NCI-H526 treated with DMSO at 0.1 percent for 48 hours (cell line): ENCODE measurements at places on chromosomes 6 and 20.

GRCh38 chr6:136720045-136720770 is 72.1 kb downstream of the MAP3K5 start:
- no peak for DNase-seq

DNA sequence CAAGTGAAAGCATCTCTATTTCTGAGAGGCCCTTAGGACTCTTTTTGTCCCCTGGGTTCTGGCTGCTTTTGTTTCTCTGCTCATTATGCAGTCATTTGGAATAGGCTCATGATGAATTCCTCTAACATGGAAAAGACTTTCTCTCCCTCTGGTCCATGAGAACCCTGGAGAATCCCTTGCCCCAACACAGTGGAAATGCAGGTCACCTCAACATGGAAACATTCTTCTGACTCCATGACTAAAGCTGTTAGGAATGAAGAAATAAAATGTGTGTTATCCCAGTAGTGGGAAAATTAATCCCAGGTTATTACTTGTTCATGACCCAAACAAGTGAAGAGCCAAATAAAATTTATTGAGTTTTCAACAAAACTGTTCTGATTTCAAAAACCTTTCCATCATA is 458.6 kb downstream of the EPM2A start:
- no peak for DNase-seq

DNA sequence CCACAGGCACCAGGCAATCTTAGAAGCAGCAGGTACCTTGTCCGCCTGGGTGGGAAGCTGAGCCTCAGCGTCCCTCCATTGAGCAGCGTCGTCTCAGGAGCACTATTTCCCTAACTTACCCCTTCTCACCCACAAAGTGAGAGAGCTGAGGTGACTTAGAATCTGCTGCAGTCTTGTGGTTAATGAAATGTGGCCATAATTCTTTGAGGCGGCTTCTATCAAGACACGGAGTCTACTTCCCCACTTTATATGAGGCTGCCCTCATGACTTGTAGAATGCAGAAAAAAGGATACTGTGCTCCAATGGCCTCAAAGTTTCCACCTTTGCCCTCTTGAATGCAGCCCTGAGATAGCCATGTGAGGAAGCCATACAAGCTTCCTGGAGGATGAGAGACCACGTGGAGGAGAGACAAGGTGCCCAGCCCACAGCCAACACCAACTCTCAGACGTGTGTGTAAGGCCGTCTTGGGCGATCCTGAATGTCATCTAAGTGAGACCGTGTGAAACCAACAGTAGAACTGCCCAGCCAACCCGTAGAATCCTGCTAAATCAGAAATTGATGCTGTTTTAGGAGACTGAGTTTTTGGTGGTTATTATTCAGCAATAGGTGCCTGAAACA is 9.1 kb upstream of the TAGAP start:
- DNase-seq, result no peak

DNA sequence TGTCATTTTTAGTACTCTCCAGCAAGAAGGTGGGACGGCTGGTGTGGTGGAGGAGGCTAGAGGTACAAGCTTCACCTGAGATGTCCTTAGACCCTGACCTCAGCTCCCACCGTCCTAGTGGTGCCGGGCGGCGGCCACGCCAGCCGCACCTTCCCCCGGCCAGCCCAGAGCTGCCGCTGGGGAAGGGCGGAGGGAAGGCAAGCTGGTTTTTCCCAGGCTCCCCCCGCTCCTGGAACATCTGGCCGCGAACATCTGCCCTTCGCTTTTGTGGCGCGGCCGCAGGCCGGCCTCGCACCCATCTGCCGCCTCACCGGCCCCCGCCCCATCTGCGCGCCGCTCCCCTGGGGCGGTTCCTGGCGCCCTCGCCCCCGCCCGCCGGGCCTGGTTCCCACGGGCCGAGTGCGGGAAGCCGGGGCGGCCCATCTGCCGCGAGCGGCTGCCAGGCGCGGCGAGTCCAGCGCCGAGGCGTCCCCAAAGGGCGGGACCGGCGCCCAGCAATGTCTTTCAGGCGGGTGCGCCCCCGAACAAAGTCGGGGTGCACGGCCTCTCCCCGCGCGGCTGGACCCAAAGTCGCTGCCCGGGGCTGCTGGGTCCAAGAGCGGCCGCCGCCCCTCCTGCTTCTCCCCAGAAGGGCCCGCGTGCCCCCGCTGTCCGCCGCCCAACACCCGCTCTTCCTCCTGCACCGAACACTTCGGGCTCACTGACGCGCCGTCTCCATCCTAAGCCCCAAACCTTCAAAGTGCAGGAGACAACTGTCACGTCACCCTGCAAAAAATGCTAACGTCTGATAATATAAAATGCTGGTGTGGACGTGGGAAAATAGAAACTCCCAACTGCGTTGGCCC is 17.3 kb upstream of the ID1 start:
- DNase-seq, result peak; percentile 17

DNA sequence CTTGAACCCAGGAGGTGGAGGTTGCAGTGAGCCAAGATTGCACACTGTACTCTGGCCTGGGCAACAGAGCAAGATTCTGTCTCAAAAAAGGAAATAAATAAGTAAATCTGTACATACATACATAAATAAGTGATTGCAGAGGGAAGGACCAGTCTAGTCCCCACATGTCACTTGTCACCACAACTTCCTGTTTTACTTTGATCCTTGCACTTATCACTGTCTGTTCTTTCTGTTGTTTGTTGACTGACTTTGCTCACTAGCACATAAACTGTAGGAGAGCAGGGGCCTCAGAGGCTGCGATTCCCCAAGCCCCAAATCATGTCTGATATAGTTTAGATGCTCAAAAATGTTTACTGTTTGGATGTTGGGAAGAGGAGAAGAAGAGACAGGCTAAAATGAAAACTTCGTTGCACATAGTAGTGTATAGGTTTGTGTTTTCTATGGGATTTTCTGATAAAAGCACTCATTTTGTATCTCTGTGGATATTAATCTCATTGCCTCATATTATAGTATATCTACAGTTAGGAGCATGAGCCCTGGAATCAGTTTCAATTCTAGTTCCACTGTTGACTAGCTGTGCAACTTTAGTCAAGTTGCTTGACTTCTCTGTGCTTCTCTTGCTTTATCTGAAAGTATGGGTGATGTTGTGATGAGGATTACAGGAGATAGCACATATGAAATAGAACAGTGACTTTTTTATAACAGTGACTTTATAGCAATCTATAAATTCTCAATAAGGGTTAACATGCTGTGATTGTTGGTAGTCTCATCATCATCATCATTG is 165.0 kb downstream of the TBC1D7 start:
- no peak for DNase-seq

DNA sequence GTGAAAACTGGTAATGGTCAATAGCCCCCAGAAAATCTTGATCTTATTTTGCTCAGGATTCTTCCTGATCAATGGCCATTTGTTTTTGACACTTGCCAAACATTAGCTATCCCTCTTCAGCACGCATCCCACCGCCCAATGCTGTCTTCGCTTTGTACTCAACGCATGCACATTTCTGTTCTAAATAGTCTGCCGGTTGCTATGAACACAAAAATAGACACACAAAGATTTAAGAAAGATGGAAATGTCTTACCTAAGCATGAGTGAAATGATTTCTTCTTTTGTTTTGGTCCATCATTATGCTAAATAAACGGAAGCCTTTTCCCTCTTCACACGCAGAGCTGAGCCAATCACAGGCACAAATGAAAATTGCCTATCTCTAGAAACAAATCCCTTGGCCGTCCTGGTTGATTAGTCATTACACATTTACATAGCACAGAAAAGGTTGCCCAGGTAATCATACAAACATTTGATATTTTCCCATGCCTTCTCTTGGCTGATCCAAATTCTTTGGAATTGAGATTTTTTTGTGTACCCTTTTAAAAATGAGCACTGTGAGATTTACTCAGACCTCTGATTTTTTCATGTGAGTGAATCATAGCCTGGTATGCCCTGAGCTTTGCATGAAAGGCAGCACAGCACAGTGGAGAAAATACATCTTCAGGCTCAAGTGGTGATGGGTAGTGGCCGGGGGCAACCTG is 70.5 kb upstream of the FAM184A start:
- DNase-seq, result no peak
